Amniotic epithelial cell (primary cell): ENCODE measurements at places on chromosomes 6 and 20.

DNA sequence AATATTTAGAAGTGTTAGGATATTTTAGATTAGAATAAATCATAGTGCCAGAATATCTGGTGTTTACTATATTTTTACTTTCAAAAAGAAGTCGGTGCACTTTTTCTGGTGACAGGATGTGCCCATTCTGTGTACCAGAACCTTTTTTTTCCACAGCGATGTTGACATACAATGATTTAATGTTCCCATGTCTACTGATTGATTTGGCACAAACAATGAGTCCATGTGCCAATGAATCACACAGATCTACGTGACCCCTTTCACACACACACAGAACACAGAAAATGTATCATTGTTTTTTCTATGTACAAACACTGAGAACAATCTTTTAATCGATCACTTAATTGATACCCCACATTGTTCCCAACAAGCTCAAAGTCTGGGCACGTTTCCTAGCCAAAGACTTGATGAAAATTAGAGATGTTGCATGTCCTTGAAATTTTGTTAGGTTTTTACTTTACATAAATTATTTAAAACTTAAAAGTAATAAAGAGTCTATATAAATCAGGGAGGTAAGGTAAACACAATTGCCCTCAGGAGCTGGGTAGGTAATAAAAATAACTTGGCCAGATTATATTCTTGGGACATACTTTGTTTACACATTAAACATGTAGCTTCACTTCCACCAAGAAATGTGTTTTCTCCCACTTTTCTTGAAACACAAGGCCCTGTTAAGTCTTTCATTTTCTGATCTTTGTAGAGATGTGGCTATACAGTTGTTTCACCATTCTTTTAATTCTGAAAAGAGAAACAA lies 36.4 kb upstream of the SOX4 start:
- no peak for DNase-seq

DNA sequence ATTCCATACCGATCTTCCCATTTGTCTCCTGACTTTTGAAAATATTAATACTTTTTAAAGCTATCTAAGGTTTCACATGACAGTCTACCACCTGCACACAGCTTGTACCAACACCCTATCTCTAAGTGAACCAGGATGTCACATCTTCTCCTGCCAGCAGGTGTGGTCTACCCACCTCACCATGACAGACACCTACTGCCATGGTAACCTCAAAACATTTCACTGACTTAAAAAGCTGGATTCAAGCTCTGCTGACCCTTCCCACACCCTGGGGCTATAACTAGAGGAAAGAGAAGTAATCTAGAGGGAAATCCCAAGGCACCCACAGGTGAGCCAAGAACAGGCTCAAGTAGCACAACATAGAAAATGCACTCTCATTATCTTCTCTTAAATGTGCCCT lies 1.2 kb downstream of the SLC17A3 start:
- DNase-seq, result no peak

DNA sequence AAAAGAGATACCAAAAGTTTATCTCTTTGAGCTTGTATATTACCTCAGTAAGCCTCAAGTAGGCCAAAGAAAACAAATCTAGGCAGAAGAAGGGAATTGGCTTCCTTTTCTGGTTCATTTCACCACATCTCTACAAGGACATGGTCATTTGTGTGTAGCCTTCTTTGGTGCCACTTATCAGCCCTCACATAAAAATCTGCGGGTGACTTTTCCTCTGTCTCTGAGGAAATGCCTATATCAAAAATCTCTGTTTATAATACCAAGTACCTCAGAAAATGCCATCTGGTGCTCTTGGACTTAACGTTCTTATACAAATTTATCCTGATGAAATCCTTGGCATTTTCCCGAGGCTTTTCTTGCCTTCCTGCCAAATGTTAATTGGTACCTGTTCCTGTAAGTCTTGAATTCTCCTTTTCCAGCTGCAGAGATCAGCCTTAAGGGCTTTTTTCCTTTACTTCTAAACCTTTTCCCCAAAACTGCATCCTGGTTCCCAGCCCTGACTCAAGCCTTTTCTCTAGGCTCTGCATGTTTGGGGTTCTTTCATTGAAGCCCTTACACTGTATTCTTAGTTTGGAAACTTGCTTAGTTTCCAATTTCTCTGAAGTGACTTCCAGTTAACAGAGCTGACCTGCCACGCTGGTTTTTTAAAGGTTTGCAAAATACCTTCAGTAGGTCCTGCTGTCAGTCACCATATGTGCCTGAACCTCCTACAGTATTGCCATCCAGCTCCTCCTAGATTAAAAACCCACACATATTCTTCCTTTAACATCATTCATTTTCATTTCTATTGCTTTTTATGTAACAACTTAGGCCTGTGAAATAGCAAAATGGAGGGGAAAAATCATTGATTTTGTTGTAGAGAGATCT lies 191.2 kb upstream of the PREP start:
- no peak for DNase-seq

GRCh38 chr6:79145301-79145700 lies 67.2 kb upstream of the PHIP start:
- DNase-seq, result no peak

DNA sequence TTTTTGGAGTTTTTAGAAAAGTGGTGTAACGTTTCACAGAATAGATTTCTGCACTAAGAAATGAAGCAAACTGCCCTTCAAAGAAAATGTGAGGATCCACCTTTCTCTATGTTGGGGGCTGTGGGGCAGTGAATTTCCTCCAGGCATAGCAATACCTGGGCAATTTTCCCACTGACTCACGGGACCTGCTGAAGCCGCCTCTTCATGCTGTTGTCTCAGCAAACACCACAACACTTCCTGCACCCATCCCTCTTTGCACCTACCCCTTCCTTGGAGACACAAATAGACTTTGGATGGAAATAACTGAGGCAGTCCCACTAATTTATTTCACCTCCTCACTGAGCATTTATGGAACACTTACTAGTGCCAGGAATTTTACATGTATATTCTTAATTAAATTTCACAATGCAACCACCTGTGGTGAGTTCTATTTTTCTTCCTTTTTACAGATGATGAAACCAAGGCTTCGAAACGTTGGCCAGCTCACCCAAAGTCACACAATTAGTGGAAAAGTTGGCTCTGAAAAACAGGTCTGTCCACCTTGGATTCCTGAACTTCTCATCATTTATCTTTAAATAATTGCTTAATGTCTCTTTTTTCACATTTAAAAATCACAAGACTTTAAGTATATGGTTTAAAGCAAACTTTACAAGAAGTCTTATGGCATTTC lies 17.2 kb upstream of the ADGRF1 start:
- no peak for DNase-seq

DNA sequence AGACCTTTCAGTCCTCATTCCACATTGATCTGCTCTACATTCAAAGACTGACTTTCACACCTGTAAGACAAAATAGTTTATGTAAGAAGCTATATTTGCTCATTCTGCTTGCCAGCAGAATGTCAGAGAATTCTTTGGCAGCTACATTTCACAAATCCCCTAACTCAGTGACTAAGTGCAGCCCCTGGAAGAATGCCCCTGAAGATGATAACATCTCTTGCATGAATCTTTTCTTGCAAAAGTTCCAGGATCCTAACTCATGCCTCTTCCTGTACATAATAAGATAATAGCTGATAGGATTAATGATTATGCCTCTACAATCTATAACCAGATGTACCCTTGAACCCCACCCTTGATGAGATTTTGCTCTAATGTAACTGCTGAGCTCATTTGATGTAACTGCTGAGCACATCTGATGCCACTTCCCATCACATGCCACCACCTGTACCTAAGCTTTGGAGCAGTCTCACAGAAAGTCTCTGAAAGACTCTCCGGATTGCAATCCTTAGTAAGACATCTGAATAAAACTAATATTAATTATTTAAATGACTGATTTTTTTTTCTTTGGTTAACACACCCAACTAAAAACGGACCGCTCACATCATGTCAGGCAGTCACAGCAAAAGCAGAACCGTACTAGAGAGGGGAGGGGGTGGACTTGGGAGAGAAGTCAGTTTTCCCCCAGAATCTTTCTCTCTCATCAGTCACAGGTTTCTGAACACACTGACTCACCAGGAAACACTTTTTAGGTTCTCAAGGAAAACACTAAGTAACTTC lies 684 bp upstream of the DNAH8 start:
- DNase-seq, result no peak
